Thymus (tissue), 14 donors: ENCODE measurements at places on chromosomes 12 and 14.

DNA sequence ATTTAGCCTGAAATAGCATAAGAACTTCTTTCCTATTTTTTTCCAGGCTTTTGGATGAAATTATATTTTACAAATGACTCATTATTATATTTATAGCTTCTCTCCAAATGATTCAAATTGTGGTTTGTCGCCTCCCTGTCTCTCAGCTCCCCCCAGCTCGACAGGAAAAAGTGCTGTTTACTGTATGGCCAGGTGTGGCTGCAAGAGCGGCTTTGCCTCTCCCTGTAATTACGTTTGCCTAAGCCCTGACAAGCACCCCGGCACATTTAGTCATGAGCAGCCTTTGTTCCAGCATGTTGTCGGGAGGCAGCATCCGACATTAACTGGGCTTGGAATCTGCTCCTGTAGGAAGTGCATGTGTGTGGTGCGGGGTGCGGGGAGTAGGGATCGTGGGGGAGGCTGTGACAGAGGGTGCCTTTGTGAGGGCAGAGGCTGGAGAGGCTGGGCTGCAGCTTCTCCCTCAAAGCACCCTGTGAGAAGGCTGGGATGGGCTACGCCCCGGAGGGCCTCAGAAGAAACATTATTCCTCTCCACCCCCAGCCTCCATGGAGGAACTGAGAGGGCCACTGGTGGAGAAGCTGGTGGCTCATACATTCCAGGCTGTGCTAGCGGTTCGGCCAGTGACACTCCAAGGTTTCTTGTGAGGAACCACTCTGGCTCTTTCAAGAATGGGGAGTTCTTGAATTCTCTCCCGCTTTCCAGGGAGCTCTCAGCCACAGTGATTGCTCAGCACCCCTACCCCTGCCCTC lies 42.1 kb upstream of the CTDSP2 start:
- DNase-seq, result peak; percentile 86

DNA sequence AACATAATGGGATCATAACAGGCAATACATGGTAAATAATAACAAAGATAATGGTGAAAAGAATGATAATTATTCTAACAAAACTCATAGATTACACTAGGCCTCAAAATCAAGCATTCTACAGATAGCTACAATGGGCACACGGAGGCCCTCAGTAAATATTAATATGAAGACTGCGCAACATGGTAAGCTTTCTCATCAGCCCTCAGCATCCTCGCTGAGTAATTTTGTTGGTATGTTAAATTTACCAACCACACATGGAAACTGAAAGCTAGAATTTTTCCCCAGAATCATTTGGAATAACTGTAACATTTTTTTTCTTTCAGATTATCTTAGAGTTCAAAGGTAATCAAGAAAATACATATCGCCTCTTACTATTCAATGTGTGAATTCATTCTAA lies 74.2 kb upstream of the PYGL start:
- DNase-seq, result no peak

DNA sequence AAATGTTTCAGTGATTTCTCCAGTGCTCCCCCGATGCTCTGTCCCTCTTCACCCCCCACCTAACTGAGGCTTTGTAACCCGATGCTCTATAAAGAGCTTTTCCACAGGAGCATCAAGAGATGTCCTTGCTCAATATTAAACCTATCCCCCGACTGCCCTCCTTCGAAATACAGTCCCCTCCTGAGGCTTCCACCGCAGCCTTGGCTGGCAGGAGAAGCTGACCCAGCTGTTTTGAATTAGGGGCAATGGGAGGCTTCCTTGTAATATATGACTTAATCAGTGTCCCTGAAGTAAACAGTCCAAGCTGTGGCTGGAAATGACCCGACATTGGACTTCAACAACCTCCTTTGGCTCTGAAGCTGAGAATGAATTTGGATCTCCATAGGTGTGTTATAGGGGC lies 62.4 kb downstream of the TMEM30B start:
- no peak for DNase-seq

DNA sequence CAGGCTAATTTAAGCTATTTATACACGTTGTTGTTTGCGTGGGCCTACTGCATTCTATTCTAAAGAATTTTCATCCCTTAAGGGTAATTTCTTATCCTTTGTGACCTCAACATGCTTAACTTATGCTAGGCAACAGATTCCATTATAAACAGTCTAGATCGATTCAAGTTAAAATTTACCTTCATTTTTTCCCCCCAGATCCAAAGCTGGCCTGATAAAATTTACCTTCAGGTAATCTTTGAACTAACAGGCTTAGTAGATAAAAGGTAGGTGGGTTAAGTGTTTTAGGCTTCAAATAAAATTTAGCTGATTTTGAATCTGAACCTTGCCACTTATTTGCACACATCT lies 389 bp upstream of the CCNB1IP1 start:
- DNase-seq, result no peak

- DNase-seq, result no peak
These were observed 110.9 kb downstream of the PPP2R5E start for GRCh38 chr14:63432228-63432627.

GRCh38 chr12:84134797-84135366 lies 777.7 kb downstream of the SLC6A15 start:
- no peak for DNase-seq

- DNase-seq, result no peak
These were observed 4.3 kb downstream of the VAMP1 start for GRCh38 chr12:6466184-6466573.

DNA sequence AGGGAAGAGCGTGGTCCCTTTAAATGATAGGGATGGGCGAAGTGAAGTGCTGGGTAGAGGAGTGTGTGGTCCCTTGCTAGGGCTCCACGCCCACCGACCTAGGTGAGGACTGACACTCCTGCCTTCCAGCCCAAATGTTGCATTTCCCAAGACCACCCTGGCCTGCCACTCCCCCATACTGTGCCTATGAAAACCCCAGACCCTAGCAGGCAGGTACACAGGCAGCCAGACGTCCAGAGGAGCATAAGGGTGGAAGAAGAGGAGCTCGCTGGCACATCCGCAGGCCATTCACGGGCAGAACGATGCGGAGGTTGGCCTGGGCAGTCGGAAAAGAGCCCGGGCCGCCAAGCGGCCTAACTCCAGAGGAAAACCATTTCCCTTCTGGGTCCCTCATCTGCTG lies 817 bp upstream of the IPO8 start:
- DNase-seq, result no peak
